Activated T-helper 1 cell treated with Interleukin-2 at 50 U/mL for 16 hours (primary cell): ENCODE measurements at places on chromosomes 11 and 22.

- DNase-seq, result no peak
Observed at GRCh38 chr22:45684169-45684568, 12.5 kb downstream of the ATXN10 start.

DNA sequence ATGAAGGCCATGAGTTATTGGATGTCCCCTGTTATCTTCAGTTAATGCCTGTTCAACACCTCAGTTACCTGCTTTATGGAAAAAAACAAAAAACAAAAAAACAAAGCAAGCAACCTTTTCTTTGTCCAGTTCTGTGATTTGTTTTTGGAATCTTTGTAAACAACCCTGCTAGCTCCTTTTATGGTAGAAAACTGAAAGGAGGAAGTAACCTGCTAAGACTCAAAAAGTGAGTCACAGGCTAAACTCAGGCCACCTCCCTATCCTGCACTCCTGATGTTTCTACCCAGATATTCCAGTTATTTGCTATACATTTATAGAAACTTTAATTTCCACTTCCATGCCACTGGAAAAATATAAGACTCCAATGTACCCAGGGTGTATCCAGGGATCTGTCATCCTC, 20.6 kb upstream of the TLCD5 start:
- no peak for DNase-seq

DNA sequence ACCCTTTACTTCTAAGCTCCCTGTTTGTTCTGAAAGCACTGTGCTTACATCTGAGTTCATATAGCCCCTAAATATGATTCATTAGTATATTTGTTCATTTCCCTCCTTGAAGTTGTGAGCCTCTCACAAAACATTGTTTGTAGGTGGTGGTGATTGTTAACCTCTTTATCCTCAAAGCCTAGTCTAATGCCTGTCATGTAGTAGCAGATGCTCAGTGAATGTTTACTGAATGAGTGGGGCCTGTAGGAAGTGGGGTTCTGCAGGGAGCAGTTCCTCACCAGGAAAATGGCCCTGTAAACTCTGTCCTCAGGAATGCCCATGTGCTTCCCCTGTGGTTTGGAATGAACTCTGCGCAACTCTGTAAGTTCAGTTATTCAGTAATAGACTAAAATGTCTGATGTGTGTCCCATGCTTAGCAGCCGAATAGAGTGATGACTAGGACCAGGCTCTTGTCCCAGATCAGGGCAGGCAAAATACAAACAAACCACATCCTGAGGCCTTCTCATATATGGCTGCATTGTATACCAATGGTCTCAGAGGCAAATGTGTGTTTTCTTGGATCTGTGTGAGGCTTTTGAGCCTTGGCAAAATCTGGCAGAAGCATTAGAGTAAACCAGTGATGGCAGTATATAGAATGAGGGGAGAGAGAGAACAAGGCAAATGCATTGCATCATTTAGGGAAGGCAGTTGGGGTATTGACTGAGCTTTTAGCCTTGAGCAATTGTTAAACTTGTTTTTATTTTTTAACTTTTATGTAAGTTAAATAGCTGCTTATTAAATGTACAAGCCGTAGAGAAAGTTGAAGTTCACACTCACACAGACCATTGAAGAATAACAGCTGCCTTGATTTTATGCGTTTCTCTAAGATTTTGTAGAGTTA, 91.4 kb upstream of the BIRC3 start:
- DNase-seq, result no peak

- no peak for DNase-seq
Observed at GRCh38 chr22:36981247-36981775, 37.9 kb downstream of the TST start.

DNA sequence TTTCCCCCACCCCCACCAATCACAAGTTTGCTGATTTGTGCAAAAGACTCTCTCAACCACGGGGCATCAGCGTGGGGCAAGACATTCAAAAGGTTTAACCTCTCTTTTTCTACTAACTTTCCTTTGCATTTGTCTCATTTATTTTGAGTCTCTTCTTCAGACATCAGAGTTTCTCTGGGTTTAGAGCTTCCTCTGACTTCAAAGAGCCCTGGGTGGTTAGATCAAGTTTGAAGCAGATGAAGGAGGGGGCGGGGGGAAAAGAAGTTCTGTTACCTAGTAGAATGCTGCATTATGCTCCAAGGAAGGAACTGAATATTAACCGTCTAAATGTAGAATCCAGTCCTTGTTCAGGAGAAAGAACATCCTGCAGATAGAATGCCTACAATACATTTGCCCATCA, 24.5 kb downstream of the GAS2 start:
- DNase-seq, result no peak

DNA sequence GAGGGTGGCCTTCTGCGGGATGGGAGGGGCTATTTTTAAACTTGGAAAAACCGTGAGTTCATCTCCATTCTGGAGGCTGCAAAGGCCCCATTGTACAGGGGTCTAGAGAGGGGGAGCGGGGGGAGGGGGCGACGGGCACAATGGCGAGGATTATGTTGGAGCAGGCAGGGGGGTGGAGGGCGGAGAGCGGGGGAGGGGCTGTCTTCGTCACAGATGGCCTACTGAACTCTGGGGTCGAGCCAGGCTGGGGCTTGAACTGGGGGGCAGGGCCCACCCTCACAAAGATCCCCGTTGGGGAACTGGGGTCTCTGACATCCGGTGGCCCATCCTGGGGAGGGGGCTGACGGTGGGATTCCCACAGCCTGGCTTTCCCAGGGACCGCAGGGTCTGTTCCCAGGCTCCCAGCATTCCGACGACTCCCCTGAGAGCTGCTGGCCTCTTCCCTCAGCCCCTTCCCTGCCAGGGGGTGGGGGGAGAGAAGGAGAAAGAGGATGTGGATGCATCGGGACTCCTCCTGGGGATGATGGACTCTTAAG, 3.4 kb upstream of the MCAM start:
- no peak for DNase-seq

GRCh38 chr22:24736526-24737053, 37.9 kb downstream of the PIWIL3 start:
- DNase-seq, result no peak

DNA sequence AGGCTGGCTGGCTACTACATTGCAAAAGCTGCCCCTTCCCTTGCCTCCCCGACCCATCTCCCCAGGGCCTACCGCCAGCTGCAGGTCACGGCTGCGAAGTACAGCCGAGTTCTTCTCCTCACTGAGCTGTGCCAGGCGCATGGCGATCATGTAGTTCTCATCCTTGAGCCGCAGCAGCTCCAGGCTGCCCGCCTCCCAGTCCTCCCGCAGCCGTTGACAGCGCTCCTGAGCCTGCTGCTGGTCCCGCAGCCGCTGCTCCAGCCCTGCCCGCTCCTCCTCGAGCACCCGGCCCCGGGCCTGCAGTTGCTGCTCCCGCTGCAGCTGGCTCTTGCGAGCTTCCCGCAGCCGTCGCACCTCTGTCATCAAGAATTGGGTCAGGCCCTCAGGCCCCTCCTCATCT, 3.3 kb downstream of the CARD10 start:
- DNase-seq, result no peak

DNA sequence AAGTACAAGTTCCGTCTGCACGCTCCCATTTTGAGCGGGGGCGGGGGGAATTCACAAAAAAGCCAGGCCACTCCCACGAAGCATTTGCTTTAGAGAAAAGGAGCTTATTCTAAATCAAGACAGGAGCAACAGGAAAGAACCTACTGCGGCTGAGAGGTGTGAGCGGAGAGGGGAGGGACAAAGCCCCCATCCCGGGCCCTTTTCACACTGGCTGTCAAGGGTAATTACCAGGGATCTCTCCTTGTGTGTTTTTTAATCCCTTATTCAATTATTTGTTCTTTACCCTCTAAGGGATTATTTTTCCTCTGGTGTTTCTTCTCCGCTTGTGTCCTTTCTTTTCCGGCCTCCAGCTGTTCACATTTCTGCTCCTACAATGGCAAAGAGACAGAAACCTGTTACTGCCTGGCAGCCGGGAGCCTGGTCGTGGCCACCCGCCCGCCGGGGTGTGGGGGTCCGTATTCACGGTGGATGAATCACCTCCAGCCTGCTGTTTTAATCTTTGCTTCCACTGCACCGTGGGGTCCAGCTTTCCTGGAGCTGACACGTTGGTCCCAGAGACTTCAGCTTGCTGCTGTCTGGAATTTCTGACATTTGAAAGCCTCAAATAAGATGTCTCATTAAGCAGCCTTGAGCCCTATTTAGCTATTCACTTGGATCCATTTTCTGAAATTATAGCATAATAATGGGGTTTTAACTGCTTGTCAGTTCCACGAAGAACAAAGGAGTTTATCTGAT, 61.4 kb upstream of the FADD start:
- DNase-seq, result no peak

- no peak for DNase-seq
Observed at GRCh38 chr22:22394591-22394990, 114.0 kb downstream of the ZNF280B start.

- DNase-seq, result no peak
Observed at GRCh38 chr11:95327273-95327948, 96.4 kb upstream of the SESN3 start.

DNA sequence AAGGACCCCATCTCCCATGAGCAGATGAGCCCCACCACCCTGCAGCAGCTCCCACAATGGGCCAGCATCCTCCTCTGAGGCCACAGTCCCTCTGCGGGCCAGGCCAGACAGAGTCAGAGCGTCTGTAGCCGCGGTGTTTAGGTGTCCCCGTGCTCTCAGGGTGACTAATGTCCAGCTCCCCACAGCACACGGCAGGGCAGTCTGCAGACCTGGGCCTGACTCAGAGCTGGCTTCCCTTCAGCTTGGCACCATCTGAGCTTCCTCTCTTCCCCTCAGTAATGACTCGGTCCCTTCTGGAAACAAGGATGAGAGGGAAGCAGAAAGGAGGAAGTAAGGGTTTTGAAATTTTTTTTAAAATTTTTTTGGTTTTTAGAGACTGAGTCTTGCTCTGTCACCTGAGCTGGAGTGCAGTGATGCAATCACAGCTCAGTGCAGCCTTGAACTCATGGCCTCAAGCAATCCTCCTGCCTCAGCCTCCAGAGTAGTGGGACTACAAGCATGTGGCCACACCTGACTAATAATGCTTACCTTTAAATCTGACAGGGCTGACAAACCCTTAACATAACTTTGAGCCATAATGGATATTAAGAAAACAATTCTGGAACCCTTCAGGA, 28.5 kb downstream of the LRRC74B start:
- no peak for DNase-seq

- DNase-seq, result no peak
Observed at GRCh38 chr11:61691380-61692156, 11.4 kb downstream of the DAGLA start.

DNA sequence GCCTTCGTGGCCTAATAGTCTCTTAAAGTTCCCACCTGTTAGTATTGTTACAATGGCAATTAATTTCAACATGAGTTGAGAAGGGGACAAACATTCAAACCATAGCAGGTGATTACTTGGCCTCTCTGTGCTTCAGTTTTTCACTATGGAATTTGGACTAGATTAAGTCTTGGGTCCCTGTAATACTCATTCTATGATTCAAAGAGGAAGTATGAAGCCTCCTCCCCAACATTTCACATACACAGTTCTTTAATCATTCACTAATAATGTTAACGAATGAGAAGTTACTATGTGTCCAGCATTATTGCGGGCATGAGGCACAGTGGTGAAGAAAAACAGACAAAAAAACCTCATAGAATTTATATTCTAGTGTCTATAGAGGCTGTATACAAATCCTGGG, 19.9 kb upstream of the USP47 start:
- DNase-seq, result no peak

- DNase-seq, result no peak
Observed at GRCh38 chr11:2575591-2576051, 124.2 kb downstream of the KCNQ1OT1 start.

GRCh38 chr11:83057721-83058120, 14.0 kb downstream of the RAB30 start:
- DNase-seq, result no peak

- no peak for DNase-seq
Observed at GRCh38 chr11:1341928-1342524, 32.6 kb upstream of the TOLLIP start.

GRCh38 chr11:92790366-92790765, 179.1 kb upstream of the MTNR1B start:
- DNase-seq, result no peak

GRCh38 chr22:27046086-27046485, 388.7 kb downstream of the MIAT start:
- DNase-seq, result no peak

DNA sequence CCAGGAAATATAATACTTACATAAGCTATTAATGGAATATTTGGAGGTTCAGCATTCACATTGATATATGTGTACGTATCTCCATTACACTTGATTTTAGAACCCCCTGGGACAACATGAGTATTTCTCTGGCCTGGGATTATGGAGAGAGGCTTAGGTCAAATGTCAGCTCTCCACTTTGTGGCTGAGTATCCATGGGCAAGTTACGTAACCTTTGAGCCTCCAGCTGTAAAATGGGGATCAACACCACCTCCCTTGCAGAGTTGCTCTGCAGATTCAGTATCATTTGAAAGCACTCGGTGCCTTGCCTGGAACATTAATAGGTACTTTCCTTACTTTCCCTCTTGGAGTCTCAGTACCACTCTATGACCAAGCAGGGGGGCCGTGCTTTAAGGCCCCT, 33.2 kb downstream of the C22orf31 start:
- no peak for DNase-seq

- DNase-seq, result no peak
Observed at GRCh38 chr11:17812865-17813187, 78.2 kb downstream of the KCNC1 start.

DNA sequence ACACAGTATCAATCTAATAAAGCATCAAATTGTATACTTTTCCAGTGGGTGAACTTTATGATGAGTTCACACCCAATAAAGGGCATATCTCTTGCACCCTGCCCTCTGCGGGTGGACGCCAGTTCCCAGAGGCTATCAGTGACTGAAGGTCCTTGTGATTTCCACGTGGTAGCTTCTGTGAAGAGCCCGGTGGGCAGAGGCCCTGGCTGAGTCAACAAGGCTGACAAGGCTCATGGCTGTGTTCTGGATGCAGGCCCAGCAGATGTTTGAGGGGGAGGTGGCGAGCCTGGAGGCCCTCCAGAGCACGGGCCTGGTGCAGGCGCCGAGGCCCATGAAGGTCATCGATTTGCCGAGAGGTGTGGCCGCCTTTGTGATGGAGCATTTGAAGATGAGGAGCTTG, 71.4 kb downstream of the PIWIL3 start:
- DNase-seq, result no peak

DNA sequence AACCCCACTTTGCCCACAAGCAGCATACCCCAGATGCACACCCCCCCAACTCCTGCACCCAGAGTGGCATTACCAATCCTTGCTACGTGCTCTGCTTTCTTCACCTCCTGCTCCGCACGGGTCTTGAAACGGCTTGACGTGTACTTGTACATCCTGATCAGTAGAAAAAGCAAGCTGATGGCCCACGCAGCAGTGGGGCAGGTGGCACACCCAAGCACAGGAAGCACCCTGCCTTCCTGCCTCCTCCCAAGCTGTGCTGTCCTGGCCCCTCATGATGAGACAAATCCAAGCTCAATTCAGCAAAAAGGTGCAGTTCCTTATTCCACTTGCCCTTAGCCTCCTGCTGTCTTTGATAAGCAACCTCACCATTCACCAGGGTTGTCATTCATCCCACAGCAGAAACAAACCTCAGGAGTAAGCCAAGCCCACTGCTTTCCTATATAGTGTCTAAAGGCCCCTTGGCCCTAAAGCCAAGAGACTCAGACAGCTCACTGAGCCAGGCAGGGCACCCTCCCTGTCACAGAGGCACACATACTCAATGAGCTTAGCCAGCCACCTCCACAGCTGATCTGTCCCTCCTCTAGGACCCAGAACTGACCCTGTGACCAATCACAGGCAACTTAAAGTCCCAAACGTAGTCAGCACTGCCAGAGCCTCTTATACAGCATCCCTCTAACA, 27.8 kb downstream of the MORC2 start:
- peak; percentile 43 for DNase-seq

- no peak for DNase-seq
Observed at GRCh38 chr22:25139062-25139461, 60.6 kb upstream of the CRYBB3 start.
